ENCODE measurements at places on chromosomes 3 and 15.

DNA sequence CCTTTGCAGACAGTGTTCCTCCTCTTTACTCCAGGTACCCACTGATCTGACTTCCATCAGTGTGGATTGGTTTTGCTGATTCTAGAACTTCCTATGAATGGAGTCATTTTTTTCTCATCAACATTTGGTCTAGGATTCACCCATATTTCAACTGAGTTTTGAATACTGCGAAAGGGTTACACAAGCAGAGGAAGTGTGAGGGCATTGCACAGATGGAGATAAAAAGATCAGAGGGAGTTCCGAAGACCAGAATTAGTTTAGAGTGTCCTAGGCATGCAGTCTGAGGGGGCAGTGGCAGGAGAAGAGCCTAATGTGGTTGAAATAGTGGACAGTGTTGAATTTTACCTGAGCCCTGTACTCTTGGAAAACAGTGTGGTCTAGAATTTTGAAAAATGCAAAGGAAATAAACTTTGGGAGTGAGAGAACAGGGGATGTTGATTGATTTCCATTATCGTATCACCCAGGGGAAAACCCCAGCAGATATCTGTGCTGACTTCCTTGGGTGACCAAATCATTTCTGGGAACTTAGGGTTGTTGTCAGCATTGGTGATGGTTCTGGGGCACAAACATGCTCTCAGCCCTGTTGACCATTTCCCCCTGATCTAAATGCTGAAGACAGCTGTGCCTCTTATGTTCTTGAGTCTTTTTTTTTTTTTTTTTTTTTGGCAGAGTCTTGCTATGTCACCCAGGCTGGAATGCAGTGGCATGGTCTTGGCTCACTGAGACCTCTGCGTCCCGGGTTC, 327.4 kb upstream of the LRRFIP2 start:
- H3K36me3 ChIP-seq = peaks cover 3% of the 10 kb centered on the region
- DNase-seq = no peak
- peaks cover 14% of the 10 kb centered on the region for H3K4me1 ChIP-seq
- H3K27ac ChIP-seq = no peak overlapping the region

- H3K4me1 ChIP-seq = peaks cover 6% of the 10 kb centered on the region
- no peaks in the 10 kb centered on the region for H3K36me3 ChIP-seq
- H3K4me3 ChIP-seq = no peak overlapping the region
- no peaks in the 10 kb centered on the region for H3K27me3 ChIP-seq
- no peak for DNase-seq
- H3K27ac ChIP-seq = peak overlapping the region; percentile 63
Measured at GRCh38 chr15:95845862-95846515, 484.5 kb upstream of the NR2F2 start.

DNA sequence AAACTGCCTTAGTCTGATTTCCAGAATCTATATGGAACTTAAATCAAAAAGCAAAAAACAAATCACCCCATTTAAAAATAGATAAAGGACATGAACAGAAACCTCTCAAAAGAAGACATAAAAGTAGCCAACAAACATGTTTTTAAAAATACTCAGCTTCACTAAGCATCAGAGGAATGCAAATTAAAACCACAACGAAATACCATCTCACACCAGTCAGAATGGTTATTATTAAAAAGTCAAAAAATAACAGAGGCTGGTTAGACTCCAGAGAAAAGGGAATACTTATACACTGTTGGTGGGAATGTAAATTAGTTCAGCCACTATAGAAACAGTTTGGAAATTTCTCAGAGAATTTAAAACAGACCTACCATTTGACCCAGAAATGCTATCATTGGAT, 367.9 kb downstream of the ZIC4 start:
- H3K27ac ChIP-seq = no peak overlapping the region
- no peaks in the 10 kb centered on the region for H3K36me3 ChIP-seq
- no peak for DNase-seq
- no peaks in the 10 kb centered on the region for H3K4me1 ChIP-seq
- no peak overlapping the region for H3K4me3 ChIP-seq

GRCh38 chr15:93025625-93025982, 63.4 kb downstream of the RGMA start:
- DNase-seq = no peak
- H3K27ac ChIP-seq = no peak overlapping the region
- H3K4me3 ChIP-seq = no peak overlapping the region
- H3K4me1 ChIP-seq = no peaks in the 10 kb centered on the region

GRCh38 chr15:40293905-40294895, 11.3 kb upstream of the ANKRD63 start:
- no peaks in the 10 kb centered on the region for H3K36me3 ChIP-seq
- peaks cover 18% of the 10 kb centered on the region for H3K27me3 ChIP-seq
- no peak overlapping the region for H3K4me3 ChIP-seq
- no peak overlapping the region for H3K27ac ChIP-seq
- H3K4me1 ChIP-seq = peaks cover 15% of the 10 kb centered on the region
- no peak for DNase-seq

- DNase-seq = no peak
- H3K27me3 ChIP-seq = no peaks in the 10 kb centered on the region
- H3K36me3 ChIP-seq = no peaks in the 10 kb centered on the region
- no peak overlapping the region for H3K4me3 ChIP-seq
- H3K27ac ChIP-seq = no peak overlapping the region
Measured at GRCh38 chr3:94429517-94429916, 366.7 kb downstream of the NSUN3 start.

- H3K4me1 ChIP-seq = peaks cover 2% of the 10 kb centered on the region
- H3K4me3 ChIP-seq = no peak overlapping the region
- H3K27ac ChIP-seq = no peak overlapping the region
- DNase-seq = no peak
Measured at GRCh38 chr3:46997453-46998091, 18.1 kb downstream of the NBEAL2 start.

GRCh38 chr3:69892706-69893105, 106.8 kb upstream of the SAMMSON start:
- no peaks in the 10 kb centered on the region for H3K36me3 ChIP-seq
- no peak for DNase-seq
- H3K27ac ChIP-seq = no peak overlapping the region
- H3K4me3 ChIP-seq = no peak overlapping the region
- no peaks in the 10 kb centered on the region for H3K4me1 ChIP-seq

DNA sequence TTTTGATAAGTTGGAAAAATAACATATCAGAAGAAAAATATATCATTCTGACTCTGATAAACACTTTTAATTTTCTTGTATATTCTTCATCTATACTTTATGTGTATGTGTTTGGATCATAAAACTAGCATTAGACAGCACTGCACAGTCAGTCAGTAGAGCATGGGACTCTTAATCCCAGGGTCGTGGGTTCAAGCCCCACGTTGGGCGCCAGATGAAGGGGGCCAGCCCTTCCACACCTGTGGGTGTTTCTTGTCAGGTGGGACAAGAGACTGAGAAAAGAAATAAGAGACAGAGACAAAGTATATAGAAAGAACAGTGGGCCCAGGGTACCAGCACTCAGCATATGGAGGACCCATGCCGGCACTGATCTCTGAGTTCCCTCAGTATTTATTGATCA, 546.0 kb upstream of the NR2F2 start:
- H3K4me3 ChIP-seq = no peak overlapping the region
- H3K27ac ChIP-seq = no peak overlapping the region
- no peaks in the 10 kb centered on the region for H3K27me3 ChIP-seq
- no peak for DNase-seq

GRCh38 chr15:42736178-42736792, 643 bp downstream of the CDAN1 start:
- peak overlapping the region; percentile 37 for H3K27ac ChIP-seq
- no peaks in the 10 kb centered on the region for H3K27me3 ChIP-seq
- peak; percentile 21 for DNase-seq
- H3K4me1 ChIP-seq = peaks cover 6% of the 10 kb centered on the region
- H3K36me3 ChIP-seq = peaks cover 38% of the 10 kb centered on the region

GRCh38 chr15:40314723-40315276, 7.1 kb upstream of the PLCB2 start:
- H3K27ac ChIP-seq = no peak overlapping the region
- no peak for DNase-seq
- H3K36me3 ChIP-seq = no peaks in the 10 kb centered on the region
- H3K4me1 ChIP-seq = no peaks in the 10 kb centered on the region
- no peaks in the 10 kb centered on the region for H3K27me3 ChIP-seq

GRCh38 chr15:30925686-30926085, 22.0 kb downstream of the FAN1 start:
- no peak overlapping the region for H3K27ac ChIP-seq
- H3K27me3 ChIP-seq = no peaks in the 10 kb centered on the region
- no peak overlapping the region for H3K4me3 ChIP-seq
- peaks cover 2% of the 10 kb centered on the region for H3K4me1 ChIP-seq
- peaks cover 55% of the 10 kb centered on the region for H3K36me3 ChIP-seq

GRCh38 chr15:70281811-70282307, 184.1 kb upstream of the TLE3 start:
- no peak overlapping the region for H3K4me3 ChIP-seq
- no peak for DNase-seq
- H3K27me3 ChIP-seq = no peaks in the 10 kb centered on the region
- H3K27ac ChIP-seq = no peak overlapping the region

DNA sequence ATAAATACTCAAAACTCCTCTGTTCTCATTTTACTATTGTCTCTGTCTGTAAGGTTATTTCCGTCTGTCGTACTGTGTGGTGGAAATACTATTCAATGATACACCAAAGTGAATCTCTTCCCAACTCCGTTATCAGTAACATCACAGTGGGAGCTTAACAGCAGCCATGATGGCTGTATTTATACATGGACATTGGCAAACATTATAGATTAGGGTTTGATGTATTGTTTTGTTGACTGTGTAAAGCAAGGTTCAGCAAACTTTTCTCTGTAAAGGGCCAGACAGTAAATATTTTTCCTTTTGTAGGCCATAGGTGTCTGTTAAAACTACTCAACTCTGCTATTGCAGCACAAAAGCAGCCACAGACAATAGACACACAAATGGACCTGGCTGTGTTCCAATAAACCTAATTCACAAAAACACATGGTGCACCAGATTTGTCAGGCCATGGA, 23.2 kb downstream of the LIPC start:
- H3K4me3 ChIP-seq = no peak overlapping the region
- no peaks in the 10 kb centered on the region for H3K27me3 ChIP-seq
- no peak for DNase-seq
- H3K27ac ChIP-seq = no peak overlapping the region
- no peaks in the 10 kb centered on the region for H3K36me3 ChIP-seq

DNA sequence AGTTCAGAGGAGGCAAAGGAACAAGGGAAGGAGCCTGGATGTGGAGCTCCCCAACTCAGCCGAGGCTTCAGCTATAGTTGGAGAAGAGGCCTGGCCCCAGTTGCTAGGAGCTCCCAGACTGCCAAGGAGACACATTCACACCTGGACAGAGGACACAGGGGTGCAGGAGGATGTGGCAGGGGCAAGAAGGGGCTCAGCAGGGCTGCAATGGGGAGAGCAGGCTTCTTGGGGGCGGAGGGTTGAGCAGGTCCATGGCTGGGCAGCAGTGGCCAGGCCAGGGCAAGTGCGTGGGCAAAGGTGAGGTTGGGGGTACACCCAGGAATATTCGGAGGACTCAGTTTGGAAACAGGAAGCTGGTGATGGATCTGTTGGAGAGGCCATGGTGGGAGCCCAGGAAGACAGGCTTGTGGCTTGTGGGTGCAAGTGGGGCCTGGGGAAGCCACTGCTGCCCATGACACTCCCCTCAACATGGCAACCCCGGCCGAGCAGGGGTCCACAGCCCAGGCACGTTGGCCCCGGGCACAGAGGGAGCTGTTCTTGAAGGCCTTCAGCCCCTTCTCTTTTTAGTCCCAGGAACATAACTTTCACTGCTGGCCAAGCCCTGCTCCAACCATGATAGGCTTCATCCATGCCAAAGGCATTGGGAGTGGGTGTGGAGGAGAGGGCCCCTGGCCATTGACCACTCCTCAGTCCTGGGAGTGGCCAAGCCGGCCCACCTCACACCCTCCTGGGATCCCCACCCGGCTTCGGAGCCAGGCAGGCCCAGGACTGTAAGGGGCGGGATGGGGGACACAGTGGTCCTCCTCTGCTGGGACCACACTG, 33.3 kb downstream of the TSPAN3 start:
- peak overlapping the region; percentile 50 for H3K4me3 ChIP-seq
- no peaks in the 10 kb centered on the region for H3K27me3 ChIP-seq
- H3K36me3 ChIP-seq = peaks cover 8% of the 10 kb centered on the region

DNA sequence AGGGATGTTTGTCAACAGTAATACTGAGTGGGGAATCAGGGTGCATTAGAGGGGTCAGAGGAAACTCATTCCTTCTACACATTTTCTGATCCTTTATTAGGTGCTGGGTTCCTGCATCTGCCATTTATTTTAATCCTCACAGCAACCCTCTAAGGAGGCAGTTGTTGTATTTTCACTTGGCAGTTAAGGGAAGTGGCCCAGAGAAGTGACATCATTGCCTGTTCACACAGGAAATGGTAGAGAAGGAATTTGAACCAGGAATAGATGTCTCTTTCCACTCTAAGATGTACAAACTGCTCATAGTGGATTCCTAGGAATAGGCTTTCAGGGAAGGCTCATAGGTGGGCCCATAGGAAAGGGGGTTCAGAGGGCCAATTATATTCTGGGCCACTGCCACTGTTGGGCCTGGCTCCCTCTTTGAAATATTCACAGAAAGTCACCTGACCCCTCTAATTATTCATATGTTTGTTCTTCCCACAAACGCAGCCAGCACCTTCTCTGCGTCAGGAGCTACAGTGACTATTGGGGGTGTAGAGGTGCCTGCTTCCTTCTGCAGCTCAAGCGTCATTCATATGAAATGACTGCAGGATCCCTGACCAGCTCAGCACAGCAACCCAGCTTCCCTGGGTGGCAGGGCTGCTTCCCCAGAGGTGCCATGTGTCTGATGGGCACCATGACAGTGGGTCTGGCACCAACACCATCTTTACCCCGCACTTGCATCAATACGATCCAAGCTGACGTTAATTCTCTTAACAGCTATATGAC, 163.9 kb upstream of the SMAD3 start:
- peaks cover 16% of the 10 kb centered on the region for H3K4me1 ChIP-seq
- H3K27me3 ChIP-seq = no peaks in the 10 kb centered on the region
- H3K4me3 ChIP-seq = no peak overlapping the region

GRCh38 chr15:71279757-71280141, 164.5 kb downstream of the THSD4 start:
- DNase-seq = peak; percentile 61
- H3K27ac ChIP-seq = no peak overlapping the region
- peaks cover 6% of the 10 kb centered on the region for H3K4me1 ChIP-seq
- peaks cover 2% of the 10 kb centered on the region for H3K27me3 ChIP-seq
